Right ventricle myocardium superior (tissue), 1 donor: ENCODE measurements at places on chromosomes 11 and 22. TPM values are rescaled to one million over a fixed set of nuclear protein-coding genes. Genes with fewer than 3 reads are reported as not detected.
A peak's percentile ranks its signal among the peaks of the same experiment; 100 is the strongest.

Gene OR52A1
- not detected for total RNA-seq

GRCh38 chr11:35427071-35427470 lies 7.7 kb upstream of the SLC1A2 start:
- peak; percentile 46 for DNase-seq

GRCh38 chr22:37357446-37358075 lies 69.7 kb downstream of the ELFN2 start:
- DNase-seq, result no peak

GRCh38 chr11:114623720-114624119 lies 28.1 kb upstream of the NXPE4 start:
- DNase-seq, result no peak

DNA sequence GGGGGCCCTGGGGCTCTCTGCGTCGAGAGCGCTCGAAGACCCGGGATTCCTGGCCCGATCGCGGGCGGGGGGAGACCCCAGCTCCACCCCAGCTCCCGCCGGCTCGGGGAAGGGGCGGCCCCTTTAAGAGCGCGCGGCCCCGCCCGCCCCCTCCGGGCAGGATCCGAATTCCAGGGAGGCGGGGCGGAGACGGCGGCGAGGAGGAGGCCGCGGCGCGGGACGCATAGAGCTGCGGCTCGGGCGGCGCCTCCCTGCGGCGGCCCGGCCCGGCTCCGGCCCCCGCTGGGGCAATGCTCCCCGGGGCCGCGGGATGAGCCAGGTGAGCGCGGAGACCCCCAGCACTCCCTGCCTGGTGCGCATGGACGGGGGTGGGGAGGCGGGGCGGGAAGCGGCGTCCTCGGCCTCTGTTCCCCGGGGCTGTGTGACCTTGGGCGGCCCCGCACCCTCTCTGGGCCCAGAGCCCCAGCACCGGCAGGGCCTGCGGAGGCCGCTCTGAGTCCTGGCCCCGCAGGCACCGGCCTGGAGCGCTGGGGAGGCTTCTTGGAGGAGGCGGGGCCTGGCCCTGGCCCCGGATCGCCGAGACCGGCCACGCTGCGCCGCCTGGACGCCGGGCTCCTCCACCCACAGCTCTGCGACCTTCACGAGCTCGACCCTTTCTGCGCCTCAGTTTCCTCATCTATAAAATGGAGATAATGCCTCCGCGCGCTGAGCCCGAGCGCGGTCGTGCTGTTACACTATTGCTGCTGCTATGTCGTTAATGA lies 565 bp downstream of the GAS2L1 start:
- DNase-seq, result peak; percentile 91

DNA sequence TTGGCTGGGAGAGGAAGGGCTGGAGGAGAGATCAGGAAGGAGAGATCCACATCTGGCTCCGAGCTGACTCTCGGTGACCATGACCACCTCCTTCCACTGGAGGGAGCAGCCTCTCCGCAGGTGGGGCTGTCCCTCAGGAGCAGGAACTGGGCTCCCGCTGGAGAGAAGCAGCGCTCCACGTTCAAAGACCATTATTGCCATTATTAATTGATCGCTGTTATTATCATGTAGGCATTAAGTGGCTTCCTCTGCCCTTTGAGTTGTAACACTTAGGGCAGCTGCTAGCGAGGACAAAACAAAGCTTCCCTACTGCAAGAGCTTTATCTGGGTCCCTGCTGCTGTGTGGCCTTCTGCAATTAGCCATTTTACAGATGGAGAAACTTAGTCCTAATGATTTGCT lies 251.9 kb downstream of the ST3GAL4 start:
- no peak for DNase-seq

GRCh38 chr22:40256516-40256915 lies 78.8 kb downstream of the TNRC6B start:
- DNase-seq, result no peak

DNA sequence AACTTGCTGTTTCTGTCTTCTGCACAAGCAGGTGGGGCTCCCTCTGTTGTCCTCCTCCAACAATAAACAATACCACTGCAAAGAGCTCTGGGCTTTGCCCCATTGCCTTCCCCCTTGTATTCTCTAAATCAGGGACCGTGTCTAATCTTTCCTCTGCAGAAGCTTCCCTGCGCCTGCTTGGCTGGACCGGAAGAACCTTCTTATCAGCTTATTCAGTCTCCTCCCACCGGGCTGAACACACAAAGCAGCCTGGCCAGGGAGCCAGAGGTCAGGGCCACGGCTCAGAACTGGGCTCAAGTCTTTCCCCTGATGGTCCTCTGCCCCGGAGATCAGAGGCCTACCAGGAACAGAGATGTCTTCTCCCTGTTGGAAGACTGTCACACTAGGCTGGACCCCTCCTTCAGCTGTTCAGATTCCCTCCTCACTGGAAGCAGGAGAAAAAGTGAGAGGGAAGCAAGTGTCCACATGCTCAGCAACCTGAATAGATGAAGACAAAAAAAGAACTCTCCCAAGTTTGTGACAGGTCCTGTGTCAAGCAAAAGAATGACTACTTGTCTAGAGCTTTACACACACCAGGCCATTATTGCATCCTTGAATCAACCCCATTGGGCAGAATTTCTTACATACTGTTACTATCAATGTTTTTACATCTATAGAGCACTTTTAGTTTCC lies 63.7 kb downstream of the RAB30 start:
- DNase-seq, result peak; percentile 71

- peak; percentile 93 for DNase-seq
Observed at GRCh38 chr22:23750714-23751440, at the start of gene ZNF70. TSS of gene ZNF70 (minus strand) at chr22:23751112. CDS start at chr22:23745140, 5,972 bp downstream.

DNA sequence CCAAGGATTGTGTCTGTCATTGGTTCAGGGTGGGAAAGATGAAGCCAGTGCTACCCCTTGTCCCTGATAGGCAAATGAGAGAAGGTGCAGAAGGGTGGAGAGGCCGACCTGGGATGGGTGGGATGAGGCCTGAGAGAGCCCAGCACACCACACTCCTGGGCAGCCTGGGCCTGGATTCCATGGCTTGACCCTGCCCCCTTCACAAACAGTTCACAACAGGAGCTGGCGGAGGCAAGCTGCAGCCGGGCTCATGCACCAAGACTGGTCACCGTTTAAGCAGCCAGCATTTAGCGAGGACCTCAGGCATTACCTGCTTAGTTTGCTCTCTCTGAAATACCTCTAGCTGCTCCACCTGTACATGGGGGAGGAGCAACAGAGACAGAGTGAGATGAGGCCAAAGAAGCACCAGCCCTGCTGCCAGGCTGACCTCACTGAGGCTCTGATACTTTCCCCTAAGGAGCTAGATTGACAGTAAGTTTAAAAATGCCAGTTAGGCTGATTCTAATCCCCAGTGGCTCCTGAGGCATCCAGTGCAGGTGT lies 13.5 kb downstream of the IL18BP start:
- no peak for DNase-seq

Gene PPP2R5B
- 20.6 TPM for total RNA-seq

- no peak for DNase-seq
Observed at GRCh38 chr11:26229257-26229656, 102.7 kb upstream of the ANO3 start.

Gene NOL12
- 14.3 TPM for total RNA-seq

DNA sequence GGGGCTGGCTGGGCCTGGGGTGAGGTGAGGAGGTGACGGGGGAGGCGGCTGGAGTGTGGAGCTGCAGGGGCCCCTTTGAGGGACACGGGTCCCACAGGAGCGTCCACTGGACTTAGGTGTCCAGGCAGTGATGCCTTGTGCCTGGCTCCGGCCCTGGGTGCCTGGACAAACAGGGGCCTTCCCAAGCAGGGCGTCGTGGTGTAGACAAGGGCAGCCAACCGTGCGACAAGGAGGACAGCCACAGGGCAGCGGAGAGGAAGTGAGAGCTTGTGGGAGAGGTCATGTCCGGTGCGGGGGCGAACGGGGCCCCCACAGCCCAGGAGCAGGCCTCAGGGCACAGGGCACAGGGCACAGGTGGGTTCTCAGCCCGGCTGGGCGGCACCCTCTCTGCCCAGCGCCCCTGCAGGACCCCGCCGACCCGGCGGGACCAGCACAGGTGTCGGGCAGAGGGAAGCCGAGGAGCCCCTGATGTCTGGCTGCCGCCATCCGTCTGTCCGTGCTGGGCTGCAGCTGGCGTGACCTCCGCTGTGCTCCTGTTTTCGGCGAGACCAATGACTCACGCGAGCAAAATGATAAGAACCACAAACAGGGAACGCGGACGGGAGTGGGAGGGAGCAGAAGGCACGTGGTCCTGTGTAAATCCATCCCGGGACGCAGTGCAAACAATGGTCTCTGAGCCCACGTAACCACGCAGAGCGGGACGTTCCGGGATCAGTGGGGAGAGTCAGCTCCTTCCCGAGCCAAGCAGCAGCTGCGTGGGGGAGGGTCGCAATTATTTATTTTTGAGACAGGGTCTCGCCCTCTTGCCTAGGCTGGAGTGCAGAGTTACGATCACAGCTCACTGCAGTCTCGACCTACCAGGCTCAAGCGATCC lies 49.1 kb upstream of the A4GALT start:
- DNase-seq, result peak; percentile 71

Gene DNAL4
- 12.2 TPM for total RNA-seq

Gene TXN2
- total RNA-seq, result 123 TPM

- no peak for DNase-seq
Observed at GRCh38 chr11:330694-331357, 10.2 kb upstream of the IFITM3 start.

Gene OR10A2
- not detected for total RNA-seq

Gene MS4A12
- total RNA-seq, result not detected

- no peak for DNase-seq
Observed at GRCh38 chr11:59562292-59562691, 51.0 kb downstream of the OR4D9 start.

Gene INS
- not detected for total RNA-seq

GRCh38 chr11:73661035-73661628 lies 14.8 kb downstream of the PLEKHB1 start:
- DNase-seq, result peak; percentile 94

- DNase-seq, result no peak
Observed at GRCh38 chr11:486189-486588, 20.9 kb downstream of the RNH1 start.

- no peak for DNase-seq
Observed at GRCh38 chr11:125179346-125179745, 14.8 kb downstream of the PKNOX2 start.

DNA sequence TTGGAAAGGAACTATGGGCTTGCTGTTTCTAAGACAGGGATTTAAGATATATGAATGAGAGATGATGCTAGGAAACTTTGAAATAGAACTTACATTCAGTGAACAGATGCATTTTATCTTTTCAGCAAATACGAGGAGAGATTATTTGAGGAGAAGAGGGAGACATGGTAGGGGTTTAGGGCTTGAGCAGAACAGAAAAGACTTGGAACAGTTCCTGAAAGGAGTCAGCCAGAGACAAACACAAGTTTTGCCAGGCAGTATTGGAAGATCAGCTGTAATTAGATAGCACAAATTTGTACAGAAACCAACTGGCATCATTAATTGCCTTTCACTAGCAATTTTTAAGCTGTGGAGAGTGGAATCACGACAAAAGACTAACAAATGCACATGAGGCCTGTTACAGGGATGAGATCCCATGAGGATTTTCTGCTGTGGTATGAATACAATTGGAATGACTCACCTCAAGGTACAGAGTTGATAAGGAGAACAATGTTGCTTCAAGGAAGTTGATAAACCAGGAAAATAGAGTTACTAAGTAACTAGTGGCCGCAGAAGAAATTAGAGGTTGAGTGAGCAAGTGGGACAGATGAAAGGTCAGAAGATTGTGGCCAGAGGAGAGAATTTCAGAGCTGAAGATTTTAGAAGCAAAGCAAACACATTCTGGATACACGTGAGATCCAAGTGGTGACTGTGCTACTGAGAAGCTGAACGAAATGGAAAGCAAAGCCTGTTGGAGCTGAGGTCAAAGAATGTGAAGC lies 67.9 kb downstream of the CYB5R2 start:
- DNase-seq, result no peak

DNA sequence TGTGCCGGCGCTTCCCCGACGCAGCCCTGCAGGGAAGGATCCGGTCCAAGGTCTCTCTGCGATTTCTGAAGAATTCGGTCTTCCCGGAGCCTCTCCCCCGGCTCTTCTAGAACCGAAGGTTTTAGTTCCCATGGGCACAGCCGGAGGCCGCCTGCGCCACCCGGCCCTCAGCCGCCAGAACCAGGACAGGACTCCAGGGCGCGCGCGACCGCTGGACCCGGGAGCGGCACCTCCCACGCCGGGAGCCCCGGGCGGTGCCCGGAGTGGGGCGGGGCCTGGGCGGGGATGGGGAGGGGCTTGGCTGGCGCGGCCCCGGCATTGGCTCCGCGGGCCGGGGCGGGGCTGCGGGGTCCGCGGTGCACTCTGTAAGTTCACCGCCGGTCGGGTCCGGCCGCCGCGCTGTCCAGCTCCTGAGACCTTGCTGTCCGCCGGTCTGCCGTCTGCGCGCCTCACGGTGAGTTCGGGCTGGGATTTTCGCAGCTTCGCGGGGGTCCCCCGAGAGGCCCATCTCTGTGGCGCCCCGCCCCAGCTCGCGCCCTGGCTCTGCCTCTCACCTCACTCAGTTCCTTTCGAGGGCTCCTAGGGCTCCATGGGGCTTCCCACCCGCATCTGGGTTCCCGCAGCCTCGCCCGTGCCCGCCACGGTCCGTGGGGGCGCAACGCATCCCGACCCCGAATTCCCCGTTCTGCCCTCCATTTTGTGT lies at the start of gene CDC42EP2:
Gene CDC42EP2, plus strand, starts transcription at position 366 of the 703 bp plus-strand sequence. CDS start 6,033 bp downstream, outside the sequence.
- peak; percentile 93 for DNase-seq

Gene KCTD21
- total RNA-seq, result 10.4 TPM

- DNase-seq, result no peak
Observed at GRCh38 chr11:43874738-43875137, 5.9 kb upstream of the ALKBH3 start.

GRCh38 chr11:9719566-9720289 lies 55.9 kb downstream of the SWAP70 start:
- DNase-seq, result no peak

DNA sequence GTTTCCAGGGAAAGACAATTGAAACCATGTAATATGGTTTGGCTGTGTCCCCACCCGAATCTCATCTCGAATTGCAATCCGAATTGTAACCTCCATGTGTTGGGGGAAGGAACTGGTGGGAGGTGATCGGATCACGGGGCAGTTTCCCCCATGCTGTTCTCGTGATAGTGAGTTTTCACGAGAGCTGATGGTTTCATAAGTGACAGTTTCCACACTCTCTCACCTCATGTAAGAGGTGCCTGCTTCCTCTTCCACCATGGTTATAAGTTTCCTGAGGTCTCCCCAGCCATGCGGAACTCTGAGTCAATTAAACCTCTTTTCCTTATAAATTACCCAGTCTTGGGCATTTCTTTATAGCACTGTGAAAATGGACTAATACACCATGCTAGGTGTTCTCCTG lies 148.3 kb upstream of the CADM1 start:
- DNase-seq, result no peak

DNA sequence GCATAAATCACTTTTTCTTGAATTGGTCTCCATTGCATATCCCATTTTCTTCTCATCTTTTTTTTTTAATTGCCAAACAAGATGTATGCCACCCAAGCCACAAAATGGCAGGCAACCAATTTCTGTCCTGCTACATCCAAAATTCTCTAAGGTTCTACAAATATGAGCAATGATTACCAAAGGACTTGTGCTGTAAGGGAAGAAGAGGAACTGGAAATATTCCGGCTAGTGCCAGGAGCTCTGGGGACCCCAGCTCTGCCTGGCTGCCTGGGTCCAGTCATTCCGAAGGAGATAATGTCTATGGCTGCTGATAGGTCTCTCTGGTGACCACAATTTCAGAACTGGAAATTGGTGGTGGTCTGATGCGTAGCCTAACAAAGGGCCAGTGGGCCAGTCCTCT lies 17.1 kb upstream of the SNX32 start:
- no peak for DNase-seq

Gene OR56A1
- total RNA-seq, result not detected

GRCh38 chr11:116838321-116839084 lies 1.1 kb upstream of the APOA1 start:
- no peak for DNase-seq
